CD4-positive, alpha-beta T cell treated with Interleukin-4 for 4 hours (primary cell): ENCODE measurements at places on chromosomes 2 and 18.

GRCh38 chr18:28594034-28594433 lies 417.1 kb upstream of the CDH2 start:
- DNase-seq: no peak

- no peak for DNase-seq
Measured at GRCh38 chr2:63654959-63655358, 66.2 kb downstream of the MDH1 start.

DNA sequence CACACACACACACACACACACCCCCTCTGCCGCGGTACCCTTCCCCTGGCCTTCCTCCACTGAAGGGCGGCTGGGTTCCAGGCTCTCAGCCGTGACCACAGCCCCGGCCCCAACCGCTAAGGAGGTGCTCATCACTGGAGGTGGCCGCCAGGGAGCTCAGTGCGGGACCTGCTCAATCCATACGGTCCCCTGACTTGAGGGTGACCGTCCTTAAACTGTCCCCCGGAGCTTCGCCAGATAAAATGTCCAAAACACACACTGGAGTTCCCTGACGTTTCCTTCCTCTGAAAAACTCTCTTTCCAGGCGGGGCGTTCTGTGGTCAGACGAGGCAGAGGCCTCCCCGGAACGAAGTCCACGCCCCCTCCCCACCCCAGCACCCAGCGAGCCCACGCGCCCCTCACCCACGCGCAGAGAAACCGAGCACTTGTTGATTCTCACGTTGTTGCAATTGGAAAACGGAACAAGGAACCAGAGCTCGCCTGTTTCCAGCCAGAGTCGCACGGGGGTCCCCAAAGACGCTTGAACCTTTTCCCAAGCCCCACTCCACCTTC lies 1.4 kb downstream of the MBP start:
- DNase-seq: peak; percentile 47

DNA sequence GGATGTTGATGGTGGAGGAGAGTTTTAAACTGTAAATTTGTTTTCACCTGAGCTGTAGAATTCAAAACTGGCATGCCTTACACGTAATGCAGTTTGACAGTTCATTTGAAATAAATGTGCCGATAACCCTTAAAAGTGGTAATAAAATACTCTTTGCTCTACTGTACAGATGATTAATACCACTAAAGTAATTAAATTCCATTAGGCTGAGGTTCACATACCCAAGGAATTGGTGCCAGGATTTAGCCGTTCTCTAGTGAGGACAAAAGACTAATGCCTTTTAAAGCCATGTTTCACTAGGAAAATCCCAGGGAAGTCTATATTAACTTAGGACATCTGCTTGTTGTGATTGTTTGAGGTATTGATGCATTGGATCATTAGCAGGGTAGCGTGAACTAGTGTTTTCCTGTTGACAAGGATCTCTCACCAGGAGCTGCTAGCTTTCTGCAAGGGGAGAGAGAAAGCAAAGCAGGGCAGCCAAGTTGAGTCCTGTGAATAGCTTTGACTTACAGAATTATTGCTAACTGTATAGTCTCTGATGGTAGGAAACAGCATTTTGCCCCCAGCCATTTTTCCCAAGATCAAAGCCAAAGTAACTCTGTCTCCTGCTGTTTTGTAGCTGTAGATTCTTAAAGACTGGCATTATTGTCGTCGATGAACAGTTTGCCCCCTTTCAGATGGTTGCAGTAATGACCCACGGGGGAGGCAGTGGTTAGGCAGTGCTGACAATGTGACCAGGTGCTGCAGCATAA lies 280.9 kb upstream of the FANCL start:
- DNase-seq: no peak

DNA sequence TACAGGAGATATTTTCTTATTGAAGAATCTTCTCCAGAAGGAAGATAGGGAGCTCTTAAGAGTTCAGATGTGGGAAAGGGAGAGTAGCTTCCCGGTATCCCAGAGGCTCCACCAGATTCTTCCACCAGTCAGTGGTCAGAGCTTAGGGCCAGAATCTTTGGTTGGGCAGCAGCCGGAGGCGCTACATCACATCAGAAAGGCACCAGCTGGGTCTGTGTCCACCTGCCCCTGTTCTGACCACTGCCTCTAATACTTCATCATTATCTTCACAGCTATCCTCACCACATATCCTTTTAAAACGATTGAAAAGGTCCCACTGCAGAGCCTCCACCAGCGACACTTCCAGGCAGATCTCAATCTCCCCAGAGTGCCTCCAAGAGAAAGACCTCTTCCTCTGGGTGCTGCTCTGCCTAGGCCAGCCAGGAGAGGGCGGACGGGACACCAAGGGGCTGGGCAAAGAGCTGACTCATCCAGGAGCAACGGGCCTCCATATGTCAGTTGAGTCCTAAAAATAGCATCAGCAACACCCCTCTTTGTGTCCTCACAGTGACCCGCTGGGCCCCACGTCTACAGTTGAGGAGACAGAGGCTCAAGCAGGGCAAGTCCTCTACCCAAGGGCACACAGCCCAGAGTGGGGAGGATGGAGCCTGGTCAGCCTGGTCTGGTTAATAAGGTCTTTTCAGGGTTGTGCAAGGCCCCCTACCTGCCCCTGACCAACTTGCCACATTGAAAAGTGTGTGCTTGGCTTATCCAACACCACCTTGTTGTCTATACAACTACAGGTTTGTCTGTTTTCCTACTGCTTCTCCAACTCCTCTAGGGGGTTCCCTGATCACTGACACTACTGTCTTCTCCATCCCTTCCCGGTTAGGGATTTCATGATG lies 81.2 kb downstream of the ADD2 start:
- no peak for DNase-seq

GRCh38 chr2:5077479-5078089 lies 614.6 kb upstream of the SOX11 start:
- no peak for DNase-seq

DNA sequence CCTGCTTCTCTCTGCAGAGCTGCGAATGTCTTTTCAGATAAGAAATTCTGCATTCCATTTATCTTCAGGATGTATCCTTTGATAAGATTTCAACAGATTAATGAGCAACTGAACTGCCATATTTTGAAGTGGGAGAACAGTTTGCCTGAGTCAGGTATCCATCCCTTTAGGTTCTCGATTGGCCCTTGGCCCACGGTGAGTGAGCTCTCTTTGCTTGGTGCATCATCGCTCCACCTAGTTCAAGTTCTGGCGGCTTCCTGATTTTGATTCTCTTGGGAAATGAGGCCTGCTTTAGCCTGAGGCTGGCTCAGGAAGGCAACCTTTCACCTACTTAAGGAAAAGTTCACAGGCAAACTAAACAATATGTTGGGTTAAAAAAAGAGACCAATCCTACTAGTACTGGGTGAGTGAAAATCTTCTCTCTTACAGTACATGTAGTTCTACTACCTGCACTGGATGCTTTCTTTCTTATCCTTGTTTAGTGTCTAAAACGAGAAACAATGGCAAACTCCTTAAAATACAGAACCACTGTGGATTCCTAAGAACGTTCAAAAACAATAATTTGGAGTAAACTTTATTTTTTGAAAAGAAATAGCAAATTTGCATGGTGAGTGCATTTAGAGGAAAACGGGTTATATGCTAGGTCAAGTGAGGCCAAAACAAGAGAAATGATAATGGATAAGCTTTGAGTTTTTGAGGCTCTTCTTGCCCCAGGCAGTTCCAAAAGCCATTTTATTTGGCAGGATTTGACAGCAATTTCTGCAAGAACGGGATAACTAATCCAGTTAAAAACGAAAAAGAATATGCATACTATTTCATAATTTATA lies 837 bp upstream of the ACSL3 start:
- no peak for DNase-seq

GRCh38 chr2:39024833-39025232 lies 96.0 kb downstream of the SOS1 start:
- DNase-seq: no peak

DNA sequence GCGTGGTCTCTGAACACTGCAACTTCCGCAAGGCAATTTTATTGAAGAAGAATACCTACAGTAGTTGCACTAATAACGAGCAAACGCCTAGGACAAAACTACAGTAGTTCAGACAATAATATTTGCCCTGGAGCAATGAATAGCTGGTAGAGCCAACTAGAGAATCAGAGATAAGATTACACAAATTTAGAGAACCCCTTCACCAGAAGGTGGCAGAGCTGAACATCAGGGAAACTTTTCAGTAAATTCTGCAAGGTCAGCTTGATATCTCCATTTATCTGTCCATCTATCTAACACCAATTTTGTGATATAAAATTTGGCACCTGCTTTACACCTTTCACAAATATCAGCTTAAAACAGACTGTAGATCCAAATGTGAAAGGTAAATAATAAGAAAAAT lies 43.8 kb downstream of the CDH19 start:
- DNase-seq: no peak

DNA sequence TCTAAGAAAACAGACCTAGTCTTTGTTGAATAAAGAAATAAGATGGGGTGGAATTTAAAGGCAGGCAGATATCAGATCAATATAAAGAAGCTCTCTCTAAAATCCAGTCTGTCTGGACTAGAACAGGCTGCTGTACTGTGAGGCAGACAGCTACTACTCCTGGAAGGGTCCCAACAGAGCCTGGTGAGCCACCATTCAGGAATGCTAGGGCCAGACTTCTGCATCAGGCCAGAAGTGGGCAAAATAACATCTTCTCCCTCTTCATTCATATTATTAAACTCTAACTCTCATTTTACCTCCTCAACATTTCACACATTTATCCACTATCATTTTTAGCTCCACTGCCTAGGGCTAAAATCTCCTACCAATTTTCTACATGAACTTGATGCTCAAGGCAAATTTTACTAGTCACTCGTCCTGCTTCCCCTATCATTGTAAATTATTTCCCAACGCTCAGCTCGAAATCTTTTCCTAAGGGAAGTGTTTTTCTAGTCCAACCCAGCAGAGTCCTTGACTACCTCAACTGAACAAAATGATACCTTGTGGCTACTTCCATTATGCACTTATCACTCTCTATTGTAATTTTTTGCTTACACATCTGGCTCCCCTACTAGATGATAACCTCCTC lies 45.2 kb upstream of the GLS start:
- DNase-seq: no peak

GRCh38 chr2:36355151-36355889 lies at the start of gene CRIM1:
TSS of gene CRIM1 (plus strand) at chr2:36355778. CDS start at chr2:36356293, 515 bp downstream.
- DNase-seq: peak; percentile 46

DNA sequence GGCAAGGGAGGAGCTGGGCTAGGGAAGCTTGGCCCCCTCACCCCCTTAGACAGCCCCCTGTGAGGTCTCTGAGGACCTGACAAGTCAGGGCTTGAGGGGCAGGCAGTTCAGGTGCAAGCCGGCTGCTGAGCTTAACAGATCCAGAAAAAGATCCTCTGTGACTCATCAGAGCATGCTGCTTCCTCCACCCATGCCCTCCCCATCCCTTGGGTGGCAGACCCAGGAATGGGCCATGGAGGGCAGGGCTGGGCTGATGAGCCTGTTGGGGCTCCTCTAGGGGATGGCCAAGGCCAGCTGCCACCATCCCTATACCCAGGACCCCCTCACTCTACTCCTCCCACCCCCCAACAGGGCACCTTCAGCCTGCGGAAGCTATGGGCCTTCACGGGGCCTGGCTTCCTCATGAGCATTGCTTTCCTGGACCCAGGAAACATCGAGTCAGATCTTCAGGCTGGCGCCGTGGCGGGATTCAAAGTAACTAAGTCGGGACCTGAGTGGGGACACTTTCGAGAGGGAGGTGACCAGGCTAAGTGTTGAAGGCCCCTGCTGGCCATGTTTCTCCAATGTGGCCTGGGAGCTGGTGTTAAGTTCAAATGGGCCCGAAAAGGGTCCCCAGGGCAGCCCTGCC lies 1.9 kb downstream of the SLC11A1 start:
- no peak for DNase-seq

DNA sequence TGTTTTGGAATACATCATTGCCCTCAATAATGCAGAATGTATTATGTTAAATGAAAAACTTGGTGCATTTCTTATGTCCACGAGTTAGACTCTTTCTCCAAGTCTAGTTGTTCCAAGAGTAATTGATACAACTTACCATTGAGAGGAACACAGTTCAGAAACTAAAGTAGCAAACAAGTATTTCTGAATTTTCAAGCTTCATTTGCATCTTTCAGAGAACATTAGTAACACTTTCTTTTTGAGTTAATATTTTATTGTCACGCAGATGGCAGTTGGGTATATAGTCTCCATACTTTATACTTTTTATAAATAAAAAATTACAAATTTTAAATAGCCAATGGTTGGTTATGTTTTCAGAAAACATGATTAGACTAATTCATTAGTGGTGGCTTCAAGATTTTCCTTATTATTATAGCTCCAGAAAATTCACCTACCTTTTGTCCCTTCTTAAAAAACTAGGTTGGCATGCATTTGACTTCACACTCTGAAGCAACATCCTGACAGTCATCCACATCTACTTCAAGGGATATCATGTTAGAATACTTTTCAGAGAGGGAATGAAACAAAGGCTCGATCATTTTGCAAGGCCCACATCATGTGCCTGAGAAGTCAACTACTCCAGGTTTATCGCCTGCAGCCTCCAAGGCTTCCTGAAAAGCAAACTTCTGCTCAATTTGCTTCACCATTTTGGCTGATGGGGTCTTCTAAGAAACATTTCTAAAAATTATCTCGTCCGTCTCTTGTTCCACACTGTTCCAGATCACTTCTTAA lies 29.9 kb downstream of the LYPD6B start:
- no peak for DNase-seq

DNA sequence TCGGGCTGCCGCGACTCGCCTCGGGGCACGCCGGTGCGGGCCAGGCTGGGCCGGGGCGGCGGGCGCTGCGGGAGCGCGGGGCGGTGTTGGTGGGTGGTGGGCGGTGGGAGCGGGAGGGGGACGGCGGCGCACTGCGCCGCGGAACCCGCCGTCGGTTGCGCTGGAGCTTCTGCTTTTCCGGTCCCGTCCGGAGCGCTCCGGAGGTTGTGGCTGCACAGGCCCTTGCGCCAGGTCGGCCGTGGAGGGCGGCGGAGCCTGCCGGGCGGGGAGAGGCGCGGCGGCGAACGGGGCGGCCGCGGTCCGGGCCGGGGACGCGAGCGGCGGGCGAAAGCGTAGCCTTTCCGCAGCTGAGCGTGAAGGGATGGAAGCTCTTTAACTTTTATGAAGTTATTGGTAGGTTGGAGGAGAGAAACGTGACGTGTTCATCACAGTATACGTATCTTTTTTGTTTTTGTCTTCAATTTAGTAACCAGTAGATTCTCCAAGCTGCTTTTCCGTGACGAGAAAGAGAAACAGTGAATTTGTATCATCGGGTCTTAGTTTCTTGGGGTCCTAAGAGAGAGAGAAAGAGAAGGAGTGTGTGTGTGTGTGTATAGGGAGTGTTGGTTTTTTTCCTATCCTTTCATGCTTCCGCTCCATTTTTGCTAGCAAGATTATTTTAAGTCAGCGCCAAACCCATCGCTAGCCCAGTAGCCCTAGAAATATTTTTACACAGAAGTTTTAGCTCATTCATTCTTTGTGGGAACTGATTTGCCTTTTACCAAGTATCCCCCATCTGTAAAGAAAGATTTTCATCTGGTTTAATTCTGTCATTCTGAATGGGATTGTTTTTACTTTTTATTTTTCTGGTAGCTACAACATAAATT lies 535 bp downstream of the ATG4B start:
- no peak for DNase-seq

GRCh38 chr18:24991141-24992060 lies 360.6 kb downstream of the ZNF521 start:
- DNase-seq: no peak

DNA sequence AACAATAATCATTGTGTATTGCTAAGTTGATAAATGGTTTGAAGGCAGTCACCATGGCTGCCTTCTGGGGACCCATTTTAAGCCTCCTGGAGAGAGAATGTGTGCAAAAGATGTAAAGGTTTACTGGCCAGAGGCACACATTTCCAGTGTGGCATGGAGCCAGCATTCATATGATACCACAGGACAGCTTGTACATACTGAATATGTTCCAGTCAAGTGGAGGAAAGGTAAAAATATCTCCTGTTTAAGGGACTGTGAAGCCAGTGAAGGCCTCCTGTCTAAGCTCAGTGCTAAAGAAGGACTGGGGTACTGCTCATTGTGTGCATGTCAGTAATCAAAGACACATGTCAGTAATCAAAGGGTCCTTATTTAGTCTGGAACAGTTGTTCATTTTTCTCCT lies 119.2 kb downstream of the BABAM2 start:
- DNase-seq: no peak
